ENCODE measurements at places on chromosomes 2 and 18.

- DNase-seq: no peak
Observed at GRCh38 chr2:105379741-105380186, 19.1 kb downstream of the FHL2 start.

DNA sequence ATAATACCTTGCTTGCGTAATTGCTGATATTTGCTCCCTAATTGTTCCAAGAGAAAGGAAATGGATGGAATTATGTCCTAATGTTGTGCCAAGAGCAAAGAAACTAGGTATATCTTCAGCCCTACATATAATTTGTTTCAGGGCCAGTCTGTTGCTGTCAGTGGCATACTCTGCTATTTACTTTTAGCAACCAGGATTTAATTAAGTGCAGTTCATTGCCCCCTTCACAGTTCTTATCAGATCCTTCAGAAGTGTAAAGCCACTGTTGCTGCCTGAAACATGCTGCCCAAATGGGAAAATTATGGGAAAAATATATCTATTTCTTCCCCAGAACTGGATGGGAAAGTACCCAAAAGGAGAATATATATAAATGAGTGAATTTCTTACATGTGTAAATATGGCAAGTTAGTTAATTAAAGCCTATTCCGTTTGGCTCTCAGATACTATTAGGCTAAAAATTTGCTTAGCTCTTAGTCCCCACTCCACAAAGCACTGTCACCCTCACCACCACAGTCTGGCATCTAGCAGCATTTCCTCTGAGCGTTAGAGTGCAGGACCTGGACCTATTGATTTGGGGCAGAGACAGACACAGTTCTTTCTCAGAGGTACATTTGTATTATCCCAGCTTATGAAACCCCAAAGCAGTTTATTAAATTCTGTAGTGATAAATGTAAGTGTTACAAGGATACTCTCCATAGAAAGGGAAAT lies 72.8 kb upstream of the DTNA start:
- no peak for DNase-seq

GRCh38 chr2:75790121-75790813 lies 79.6 kb upstream of the GCFC2 start:
- DNase-seq: no peak

DNA sequence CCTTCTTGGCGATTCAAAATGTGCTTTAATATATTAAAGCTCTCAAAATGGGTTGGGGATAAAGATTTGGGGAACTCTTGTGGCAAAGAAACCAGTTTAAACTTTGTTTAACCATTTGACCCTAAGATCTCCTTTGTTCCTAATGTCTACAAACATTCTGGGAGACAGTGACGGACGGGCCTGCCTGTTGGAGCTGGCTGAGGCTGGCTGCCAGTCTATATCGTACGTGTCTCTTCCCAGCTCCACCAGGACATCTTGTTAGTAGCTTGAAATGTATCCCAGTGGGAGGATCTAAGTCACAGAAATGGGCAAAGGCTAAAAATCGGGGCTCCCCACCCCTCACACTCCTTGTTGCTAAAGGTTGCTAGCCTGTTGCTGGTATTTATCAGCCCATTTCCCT lies 30.7 kb downstream of the ZNF532 start:
- no peak for DNase-seq

- DNase-seq: no peak
Observed at GRCh38 chr18:51137891-51138290, 59.6 kb downstream of the MEX3C start.

DNA sequence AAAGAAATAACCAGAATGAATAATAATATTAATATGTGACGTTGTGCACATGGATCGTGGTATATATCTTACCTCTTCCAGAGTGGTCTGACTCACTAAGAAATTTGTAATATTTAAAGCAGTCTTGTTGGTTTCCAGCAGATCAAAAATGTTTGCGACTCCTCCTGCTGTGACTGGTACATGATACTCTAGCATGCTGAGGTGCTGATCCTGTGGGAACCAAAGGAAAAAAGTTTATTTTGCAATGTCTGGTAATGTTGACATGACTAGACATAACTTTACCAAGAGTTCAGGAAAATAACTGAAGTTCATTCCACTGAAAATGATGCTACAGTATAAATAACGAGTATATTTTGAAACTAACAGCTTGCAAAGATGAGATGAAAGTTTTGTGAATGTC lies 124.5 kb upstream of the BARD1 start:
- no peak for DNase-seq

DNA sequence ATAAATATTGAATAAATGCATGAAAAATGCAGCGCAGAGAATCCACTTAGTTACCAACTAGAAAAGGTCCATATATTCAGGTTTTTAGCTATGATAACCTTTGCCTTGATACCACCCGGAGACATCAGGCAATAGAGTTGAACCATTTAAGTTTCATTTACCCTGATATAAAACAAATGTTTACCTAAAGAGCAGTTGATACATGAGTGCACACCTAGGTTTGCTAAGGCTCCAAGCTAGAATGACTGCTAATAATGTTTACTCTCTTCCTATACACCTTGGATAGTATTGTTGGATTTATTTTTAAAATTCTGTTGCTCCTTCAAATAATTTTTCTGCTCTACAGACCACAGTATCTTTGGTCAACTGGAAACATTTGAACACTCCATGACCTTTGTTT lies 1463.6 kb downstream of the LRP1B start:
- DNase-seq: no peak

- no peak for DNase-seq
Observed at GRCh38 chr2:207836521-207837133, 66.9 kb upstream of the FZD5 start.

DNA sequence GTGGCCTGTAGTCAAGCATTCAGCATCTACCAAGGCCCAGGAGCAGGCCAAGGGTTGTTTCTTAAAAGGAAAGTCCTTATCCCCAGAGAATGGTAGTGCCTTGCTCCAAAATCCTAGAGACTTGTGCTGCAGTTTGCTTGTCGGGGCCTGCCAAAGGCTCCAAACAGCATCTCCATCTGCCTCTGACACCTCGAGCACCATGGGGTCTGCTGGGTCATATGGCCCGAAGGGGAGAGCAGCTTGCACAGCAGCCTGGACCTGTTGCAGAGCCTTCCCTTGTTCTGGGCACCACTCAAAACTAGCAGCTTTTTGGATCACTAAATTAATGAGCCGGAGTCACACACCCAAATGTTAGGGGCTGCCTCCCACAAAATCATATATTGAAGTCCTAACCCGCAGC lies 35.7 kb downstream of the GNAL start:
- no peak for DNase-seq

- no peak for DNase-seq
Observed at GRCh38 chr2:25168256-25169072, at the start of gene POMC. Gene POMC, minus strand, starts transcription at chr2:25168580. Its CDS starts 3,808 bp downstream, at chr2:25164772.

DNA sequence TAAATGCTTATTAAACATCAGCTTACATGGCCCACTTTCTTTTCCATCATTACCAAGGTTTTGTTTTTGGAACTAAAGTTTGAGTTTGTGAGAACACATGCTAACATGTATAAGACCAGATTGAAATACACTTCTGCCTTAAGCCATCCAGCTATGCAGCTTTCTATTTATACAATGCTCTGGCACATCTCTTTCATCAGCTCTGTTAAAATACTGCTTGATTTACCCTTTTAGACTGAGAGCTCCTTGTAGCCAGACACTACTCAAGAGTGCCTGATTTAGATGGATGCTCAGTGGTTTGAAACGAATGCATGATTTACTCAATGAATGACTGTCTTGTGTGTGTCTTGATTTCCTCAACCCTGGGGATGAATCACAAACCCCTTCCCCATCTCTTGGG lies 392.5 kb downstream of the THSD7B start:
- no peak for DNase-seq

- DNase-seq: no peak
Observed at GRCh38 chr2:184577743-184578142, 20.6 kb upstream of the ZNF804A start.

GRCh38 chr18:8890957-8891464 lies 185.7 kb downstream of the MTCL1 start:
- DNase-seq: no peak

DNA sequence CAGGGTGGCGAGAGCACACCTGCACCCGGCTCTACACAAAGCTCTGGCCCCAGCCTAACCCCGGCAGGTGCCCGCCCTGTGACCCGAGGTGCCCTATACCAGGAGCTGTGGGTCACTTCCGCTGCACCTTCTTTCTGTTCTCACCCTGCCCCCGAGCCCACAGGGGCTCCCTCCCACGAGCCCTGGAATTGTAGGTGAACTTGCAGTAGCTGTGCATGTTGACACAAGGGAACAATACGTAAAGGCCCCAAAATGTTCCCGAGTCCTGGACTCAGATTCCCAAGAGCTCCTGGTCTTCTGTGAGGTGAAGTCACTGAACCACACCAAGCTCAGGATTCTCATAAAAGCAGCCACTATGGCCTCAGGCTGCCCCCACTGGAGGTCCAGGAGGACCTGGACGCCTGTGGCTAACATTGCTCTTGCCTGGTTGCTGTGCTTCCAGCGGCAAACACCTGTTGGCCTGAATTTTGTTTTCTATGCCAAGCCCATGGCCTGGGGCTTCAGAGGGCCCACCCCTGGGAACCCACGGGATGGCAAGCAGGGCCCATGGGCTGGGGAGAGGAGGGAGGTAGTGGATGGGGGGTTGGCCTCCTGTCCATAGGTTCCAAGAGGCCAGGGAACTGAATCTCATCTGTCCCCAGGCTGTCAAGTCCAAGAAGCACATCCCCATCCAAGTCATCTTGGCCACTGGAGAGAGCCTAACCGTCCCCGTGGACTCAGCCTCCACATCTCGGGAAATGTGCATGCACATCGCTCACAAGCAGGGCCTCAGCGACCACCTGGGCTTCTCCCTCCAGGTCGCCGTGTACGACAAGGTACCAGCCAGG lies 23.2 kb upstream of the GPR17 start:
- no peak for DNase-seq

GRCh38 chr2:55500025-55500424 lies 19.5 kb upstream of the CFAP36 start:
- no peak for DNase-seq
